ENCODE measurements at places on chromosomes 13 and 19. TPM values are rescaled to one million over a fixed set of nuclear protein-coding genes. Genes with fewer than 3 reads are reported as not detected.

The BSPH1 gene
- polyA plus RNA-seq: not detected

The C1QTNF9 gene
- not detected for polyA plus RNA-seq

The UHRF1 gene
- polyA plus RNA-seq: 6.6 TPM

The NUMBL gene
- 2.2 TPM for polyA plus RNA-seq

The ZNF383 gene
- 2.6 TPM for polyA plus RNA-seq

The EEF1AKMT1 gene
- 6.0 TPM for polyA plus RNA-seq

The SCAMP4 gene
- polyA plus RNA-seq: 12.8 TPM

The LILRB5 gene
- not detected for polyA plus RNA-seq

The NFIC gene
- polyA plus RNA-seq: 1.3 TPM

The DACT3 gene
- polyA plus RNA-seq: 0.04 TPM

The SOX1 gene
- not detected for polyA plus RNA-seq

The ZNF682 gene
- 2.0 TPM for polyA plus RNA-seq

The GALP gene
- not detected for polyA plus RNA-seq

The CD70 gene
- polyA plus RNA-seq: 0.13 TPM

The ACER1 gene
- polyA plus RNA-seq: not detected

The DCT gene
- not detected for polyA plus RNA-seq

The KLK3 gene
- not detected for polyA plus RNA-seq

The MAP4K1 gene
- polyA plus RNA-seq: 0.35 TPM

The ZNF541 gene
- 0.03 TPM for polyA plus RNA-seq

The COMP gene
- 0.13 TPM for polyA plus RNA-seq
